ENCODE measurements at places on chromosomes 1 and 21.

DNA sequence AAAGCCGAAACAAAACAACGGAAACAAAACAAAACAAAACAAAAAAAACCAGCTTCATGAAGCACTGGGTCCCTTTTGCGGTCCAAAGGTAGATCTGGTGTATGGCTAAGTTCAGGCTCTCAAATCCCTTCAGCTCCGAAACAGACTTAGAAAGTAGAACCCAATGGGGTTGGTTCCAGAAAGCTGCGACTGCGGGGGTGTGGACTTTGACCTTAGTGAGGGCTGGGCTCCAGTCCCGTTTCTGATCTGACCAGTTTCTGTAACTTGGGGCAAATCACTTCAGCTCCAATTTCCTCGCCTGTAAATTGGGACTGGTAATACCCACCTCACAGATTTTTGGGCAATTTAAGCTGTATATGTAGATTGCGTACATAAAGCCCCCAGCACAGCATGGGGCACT lies 105.2 kb downstream of the ZSCAN20 start:
- no peak for DNase-seq

GRCh38 chr1:33255347-33256220 lies 708 bp upstream of the ZNF362 start:
- DNase-seq, result peak; percentile 97

DNA sequence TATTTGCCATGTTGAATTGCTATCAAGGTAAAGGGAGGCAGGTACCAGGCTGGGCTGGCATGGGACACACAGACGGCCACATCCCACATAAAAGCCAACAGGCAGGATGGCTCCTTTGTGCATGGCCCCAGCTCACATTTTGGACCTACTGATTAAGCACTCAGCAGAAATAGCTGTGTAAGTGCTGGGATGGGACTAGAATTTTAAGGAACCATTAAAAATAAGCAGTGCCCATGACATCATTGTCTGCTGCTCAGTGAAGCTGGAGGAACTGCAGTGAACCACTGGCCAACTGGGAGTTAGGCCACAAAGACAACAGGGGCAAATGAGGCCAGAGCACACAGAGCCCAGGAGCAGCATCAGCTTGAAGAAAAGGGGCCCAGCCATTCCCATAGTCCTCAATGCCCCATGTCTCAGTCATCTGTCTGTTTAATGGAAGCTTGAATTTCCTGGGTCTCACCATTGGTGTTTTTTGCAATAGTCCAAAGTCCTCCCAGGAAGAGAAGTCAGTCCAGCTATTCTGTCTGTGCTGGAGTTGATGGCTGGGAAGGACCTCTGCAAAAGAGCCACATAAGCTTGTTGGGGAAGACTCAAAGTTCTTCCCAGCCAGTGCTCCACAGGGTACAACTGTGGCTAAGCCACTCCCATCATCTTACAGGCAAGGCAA lies 45.3 kb upstream of the TNR start:
- DNase-seq, result no peak

DNA sequence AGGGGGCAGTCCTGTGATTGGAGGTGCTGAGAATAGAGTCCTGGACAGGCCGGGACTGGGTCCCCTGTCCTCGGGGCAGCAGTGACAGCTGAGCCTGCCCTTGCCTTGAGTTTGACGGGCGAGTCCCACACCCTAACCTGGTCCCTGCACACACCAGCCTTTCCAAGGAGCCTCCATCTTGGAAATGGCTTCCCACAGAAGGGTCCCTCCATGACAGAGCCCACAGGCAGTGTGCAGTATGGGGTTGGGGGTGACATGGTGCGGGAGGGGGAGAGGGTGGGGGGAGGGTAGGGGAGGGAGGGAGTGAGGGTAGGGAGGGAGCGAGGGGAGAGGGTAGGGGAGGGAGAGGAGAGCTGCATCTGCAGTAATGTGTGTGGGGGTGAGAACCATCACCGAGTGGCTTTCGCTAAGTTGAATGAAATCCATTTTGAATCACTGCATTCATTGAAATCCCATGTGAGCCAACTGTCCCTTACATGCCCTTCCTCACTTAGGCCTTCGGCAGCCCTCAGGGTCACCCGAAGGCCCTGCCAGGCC lies 10.1 kb upstream of the TMEM52 start:
- no peak for DNase-seq
